ENCODE measurements at places on chromosomes 5 and 9.

DNA sequence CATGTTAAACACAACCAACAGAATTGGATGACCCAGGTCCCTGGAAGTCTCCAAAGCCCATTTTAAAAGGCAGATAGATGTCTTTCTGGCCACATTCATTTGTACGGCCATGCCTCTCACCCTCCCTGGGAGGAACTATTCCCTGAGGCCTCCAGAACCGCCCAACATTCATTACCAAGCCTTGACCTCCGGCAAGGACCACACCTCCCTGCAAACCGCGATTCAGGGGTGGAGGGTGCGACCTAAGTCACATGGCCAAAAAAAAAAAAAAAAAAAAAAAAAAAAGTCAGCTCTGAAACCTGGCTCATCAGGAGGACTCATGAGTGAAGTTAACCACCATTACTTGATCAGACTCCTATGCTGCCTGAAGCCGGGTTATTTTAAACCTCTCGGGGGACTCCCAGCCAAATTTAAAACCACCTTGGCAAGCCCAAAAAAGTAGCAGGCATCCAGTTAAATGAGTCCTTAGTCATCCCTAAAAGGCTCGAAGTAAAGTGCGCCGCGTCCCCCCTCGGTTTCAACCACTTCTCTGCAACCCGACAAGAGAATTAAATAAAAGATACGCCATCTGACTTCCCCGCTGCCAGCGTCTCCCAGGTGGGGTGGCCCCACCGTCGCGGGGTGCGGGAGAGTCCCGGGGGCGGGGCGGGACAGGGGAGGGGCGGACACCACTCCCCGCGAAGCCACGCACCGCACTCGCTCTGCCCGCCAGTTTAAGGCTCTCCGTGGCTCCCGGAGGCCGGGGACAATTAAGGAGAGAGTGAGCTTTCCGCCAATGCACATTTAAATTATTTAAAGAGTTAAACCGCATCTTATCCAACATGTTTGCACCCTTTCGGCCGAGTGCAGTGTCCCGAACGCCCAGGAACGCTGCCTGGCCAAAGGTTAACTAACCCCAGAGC is 2.3 kb downstream of the KLF9 start:
- peak; percentile 77 for DNase-seq

- DNase-seq: peak; percentile 63
Measured at GRCh38 chr9:27276193-27277030, 20.5 kb downstream of the EQTN start.

- no peak for DNase-seq
Measured at GRCh38 chr9:97852001-97852398, 1.0 kb upstream of the FOXE1 start.

- DNase-seq: no peak
Measured at GRCh38 chr5:30930736-30931135, 262.8 kb upstream of the CDH6 start.

GRCh38 chr9:121783521-121784507 is 132.4 kb downstream of the DAB2IP start:
- DNase-seq: no peak

- no peak for DNase-seq
Measured at GRCh38 chr9:83511051-83511450, 27.1 kb downstream of the FRMD3 start.

GRCh38 chr5:111472096-111472495 is 40.2 kb downstream of the STARD4 start:
- DNase-seq: no peak

DNA sequence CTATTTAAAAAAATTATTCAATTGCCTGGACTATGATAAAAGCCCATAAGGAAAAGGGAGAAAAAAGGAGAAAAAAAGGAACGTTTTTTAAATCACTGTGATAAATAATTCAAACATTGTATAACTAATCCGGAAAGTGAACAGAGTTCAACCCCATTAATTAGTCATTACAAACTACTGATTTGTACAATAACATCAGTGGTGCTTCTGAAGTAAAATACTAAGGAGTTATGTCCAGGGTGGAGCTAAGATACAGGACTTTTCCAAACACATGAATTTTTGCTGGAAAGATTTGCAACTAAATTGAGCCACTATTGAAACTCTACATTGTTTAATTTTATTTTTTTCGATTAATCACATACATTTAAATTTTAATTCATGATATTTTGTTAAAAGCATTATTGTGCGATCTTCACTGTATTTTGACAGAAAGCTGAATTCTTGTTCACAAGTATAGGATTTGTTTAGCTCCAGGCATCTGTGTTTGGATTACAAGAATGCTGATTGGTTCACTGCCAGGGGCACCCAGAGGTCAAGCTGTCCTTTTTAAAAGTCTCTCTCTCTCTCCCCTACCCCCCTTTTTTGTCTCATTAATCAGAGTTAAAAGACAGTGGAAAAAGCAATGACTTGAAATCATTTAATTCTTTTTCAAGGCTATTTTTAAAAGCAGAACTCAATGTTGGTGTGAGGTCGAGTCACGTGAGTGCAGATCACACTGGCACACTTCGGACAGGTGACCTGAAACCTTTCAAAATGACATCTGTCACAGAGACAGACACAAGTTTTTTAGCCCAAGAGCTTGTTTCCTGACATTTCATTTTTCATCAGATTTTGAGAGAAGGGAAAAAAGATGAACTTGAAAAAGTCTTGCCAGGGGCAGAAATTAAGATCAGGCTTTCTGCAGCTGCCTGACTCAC is 387.3 kb downstream of the NR2F1-AS1 start:
- no peak for DNase-seq

GRCh38 chr9:75121914-75122558 is 33.7 kb downstream of the OSTF1 start:
- no peak for DNase-seq

DNA sequence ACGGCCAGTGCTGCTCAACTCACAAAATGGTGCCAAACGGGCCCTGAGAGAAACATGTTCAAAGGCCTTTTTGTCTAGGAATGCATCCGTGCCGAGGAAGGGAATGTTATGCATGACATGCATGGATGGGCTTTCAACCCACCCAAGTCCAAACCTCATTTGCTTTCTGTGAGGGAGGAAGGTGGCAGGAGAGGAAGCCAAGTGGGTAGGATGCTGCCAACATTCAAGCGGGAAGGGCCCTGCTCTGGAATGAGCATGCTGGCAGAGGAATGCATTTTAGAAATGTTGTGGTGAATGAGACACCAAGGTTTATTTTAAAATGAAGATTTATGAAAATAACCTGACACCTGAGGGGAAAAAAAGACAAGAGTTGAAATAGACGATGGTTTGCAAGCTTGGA is 479.1 kb downstream of the CCDC171 start:
- DNase-seq: peak; percentile 25

DNA sequence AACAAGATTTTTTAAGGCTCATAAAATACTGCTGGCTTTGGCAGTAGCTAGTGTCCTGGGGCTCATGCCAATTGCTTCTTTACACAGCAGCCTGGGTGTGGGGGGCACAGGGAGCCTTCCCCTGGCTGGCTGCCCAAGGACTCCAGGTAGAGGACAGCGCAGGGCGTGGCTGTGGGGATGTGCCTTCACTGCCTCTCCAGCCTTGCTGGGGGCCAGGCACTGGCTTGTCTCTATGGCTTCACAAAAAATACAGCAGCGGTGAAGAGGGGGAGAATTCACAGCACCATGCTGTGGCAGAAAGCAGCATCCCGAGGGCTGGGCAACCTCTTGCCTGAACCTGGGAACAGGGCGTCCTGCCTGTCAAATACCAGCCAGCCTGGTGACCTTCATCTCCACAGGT is 57.4 kb downstream of the DAP start:
- DNase-seq: no peak

DNA sequence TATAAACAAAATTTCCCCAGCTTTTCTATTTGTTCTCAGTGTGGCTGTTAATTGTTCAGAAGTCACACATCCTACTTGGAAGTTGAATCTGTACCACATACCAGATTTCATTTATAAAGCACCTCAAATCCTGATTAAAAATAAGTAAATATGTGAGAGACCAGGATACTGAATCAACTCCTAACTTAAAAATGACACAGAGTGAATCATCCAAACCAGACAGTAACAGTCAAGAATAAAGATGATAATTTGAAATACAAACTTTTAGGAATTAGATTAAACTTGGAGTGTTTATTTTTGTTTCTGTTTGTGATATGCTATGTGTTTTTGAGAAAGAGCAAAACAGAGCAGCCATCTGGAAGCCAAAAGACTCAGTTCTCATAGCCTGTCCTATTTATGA is 633.2 kb upstream of the RORB start:
- DNase-seq: no peak

DNA sequence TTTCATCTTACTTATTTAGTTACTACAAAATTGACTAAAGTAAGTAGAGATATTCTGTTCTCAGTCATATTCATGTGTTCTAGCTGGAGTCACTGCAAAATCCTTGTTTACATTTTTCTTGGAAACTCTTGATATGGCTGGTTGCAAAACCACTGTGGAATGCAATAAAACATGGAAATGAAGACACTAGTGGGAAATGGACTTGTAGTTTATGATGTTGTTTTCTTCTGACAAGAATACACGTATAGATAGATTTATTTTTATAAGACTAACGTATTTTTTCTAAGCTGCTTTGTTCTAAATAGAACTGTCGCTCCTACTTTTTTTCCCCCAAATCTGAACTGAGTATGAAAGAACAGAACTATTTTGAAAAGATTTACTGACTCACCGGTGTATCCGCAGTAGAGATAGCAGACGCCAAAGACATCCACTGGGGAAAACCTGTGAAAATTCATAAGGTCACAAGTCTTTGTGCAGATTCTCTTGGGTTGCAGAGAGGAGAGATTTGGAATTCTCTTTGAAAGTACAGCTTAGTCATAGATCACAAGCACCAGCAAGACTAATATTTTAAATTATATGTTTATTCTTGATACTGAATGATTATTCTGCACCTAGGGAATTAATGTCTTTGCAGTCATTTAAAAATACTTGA is 119.6 kb upstream of the TAF11L2 start:
- DNase-seq: peak; percentile 37

- DNase-seq: peak; percentile 83
Measured at GRCh38 chr5:157387683-157388093, 72.3 kb upstream of the NIPAL4 start.

Measured in AG20443 (cell line).